ENCODE measurements at places on chromosomes 7 and 10. TPM values are rescaled to one million over a fixed set of nuclear protein-coding genes. Genes with fewer than 3 reads are reported as not detected.
A peak's percentile ranks its signal among the peaks of the same experiment; 100 is the strongest.

FAM25G gene
- total RNA-seq, result not detected

PTN gene
- total RNA-seq, result 0.13 TPM

GRCh38 chr10:128418819-128419218, 292.6 kb upstream of the MKI67 start:
- no peak overlapping the region for H3K4me3 ChIP-seq
- no peak overlapping the region for H3K27ac ChIP-seq
- peaks cover 2% of the 10 kb centered on the region for H3K27me3 ChIP-seq
- DNase-seq, result no peak

DNA sequence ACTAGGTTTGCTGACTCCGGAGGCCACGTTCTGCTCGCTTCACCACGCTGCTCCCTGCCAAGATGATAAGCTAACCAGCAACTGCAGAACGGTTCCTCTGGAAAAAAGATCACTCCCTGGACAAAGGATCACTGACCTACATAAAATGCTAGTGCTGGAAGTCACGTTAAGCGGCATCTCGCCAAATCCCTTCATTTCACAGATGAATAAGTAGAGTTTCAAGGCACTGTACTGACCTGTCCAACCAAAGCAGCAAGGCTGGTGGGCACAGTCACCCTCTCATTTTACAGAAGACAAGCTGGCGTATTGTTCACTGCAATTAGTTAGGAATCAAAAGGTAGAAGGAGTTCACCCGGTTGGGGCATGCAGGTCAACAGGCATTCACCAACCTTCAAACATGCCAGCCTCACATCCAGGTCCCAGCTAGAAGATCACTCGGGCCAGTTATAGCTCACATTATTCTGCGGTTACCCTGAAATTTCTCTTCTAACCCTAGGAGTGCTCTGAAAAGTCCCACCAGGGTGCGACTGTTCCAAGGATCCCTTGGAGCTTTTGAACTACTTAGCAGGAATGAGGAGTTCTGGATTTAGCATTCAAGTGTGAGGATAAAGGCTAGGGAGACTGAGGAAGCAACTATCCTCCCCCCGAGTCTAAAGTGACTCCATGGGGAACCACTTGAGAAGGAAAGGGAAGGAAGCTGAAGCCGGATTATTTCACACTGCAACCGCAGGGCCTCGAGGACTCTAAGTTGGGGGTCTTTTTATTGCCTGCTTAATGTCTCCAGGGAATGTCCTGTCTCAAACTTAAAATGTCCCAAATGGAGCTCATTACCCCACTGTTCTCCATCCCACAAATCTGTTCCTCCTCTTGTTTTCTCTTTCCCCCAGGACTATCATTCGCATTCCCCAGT, 32.8 kb downstream of the HIPK2 start:
- no peaks in the 10 kb centered on the region for H3K27me3 ChIP-seq
- H3K4me3 ChIP-seq, result peak overlapping the region; percentile 15
- DNase-seq, result no peak
- H3K27ac ChIP-seq, result peak overlapping the region; percentile 89

DNA sequence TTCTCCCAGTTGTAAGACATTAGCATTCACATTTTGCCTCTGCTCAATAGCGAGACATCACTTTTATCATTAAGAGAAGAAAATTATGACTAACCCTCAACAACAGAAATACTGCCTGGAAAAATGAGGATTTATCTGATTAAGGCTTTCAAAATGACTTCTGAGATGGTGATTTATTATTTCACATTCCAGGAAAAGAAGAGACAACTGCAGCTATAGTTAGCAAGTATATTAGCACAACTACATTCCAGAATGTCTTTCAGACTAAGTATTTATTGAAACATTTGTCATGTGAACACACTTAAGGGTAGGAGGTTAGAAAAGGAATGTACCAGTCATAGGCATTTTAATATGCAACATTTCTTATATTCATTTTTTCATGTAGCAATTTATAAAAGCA, 162.0 kb downstream of the IQUB start:
- no peak overlapping the region for H3K27ac ChIP-seq
- no peaks in the 10 kb centered on the region for H3K36me3 ChIP-seq
- no peak for DNase-seq
- no peaks in the 10 kb centered on the region for H3K4me1 ChIP-seq
- H3K4me3 ChIP-seq, result no peak overlapping the region

- no peaks in the 10 kb centered on the region for H3K27me3 ChIP-seq
- no peaks in the 10 kb centered on the region for H3K4me1 ChIP-seq
These were observed 90.6 kb upstream of the ODAD2 start for GRCh38 chr10:28089467-28089866.

DNA sequence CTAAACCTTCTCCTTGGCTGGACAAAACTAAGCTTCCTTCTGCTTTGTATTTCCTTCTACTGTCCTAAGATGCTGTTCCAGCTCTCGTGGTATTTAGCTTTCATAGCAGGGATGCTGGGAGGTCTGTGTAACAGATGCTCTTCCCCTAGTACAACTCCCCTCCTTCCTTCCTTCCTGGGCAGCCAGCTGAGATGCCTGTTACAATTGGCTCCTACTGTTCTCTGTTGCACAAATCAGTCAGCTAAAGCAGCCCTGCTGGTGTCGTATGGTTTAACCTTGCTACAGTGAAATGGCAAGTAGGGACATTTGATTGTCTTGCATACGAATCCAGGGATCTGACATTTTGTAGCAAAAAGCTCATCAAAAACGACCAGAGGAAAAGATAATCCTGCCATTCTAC, 143.8 kb downstream of the ARHGAP21 start:
- H3K4me3 ChIP-seq, result no peak overlapping the region
- H3K36me3 ChIP-seq, result peaks cover 24% of the 10 kb centered on the region
- no peak overlapping the region for H3K27ac ChIP-seq

DNA sequence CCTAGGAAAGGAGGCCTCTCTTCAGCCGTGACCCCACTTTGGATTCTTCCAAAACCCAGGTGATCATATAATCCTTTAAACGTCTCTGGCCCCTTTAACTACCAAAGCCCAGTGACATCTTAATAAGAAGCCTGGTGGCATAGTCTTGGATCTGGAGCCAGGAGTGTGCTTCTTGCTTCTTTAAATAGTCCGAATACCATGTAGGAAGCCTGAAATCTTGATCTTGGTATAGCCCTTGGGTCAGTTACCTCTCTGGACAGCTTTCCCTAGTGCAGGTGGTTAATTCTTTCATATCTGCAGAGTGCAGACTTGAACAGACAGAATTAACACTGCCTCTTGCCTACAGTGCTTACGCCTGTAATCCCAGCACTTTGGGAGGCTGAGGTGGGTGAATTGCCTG, 138.6 kb upstream of the EFCAB10 start:
- H3K27me3 ChIP-seq, result no peaks in the 10 kb centered on the region
- peaks cover 26% of the 10 kb centered on the region for H3K4me1 ChIP-seq
- DNase-seq, result no peak
- peak overlapping the region; percentile 54 for H3K27ac ChIP-seq

DNA sequence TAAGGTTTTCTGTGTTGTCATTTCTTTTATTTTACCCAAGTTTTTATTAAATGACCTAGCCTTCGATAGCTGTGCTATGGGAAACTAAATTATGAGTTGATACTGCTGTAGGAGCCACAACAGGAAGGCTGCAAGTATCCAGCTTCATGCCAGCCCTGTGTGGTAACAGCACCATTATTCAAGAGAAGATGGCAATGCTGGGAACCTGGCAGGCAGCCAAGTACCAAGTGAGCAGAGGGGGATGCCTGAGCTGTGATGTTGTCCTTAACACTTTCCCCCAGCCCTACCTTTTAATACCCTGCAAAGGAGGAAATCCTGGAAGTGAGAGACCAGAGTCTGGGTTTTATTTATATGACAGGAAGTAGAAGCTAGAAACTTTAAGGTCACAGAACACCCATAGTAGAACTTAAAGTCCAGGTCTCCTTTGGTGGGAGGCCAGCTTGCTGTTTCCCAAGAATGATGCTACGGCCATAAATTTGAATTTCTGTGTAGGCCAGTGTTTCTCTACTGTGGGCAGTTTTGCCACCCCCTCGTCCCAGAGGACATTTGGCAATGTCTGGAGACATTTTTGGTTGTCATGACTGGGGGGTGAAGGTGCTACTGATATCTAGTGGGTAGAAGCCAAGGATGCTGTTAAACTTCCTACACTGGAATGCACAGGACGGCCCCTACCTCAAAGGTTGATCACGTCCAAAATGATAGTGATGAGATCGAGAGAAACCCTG, 9.2 kb upstream of the ATXN7L1 start:
- H3K4me1 ChIP-seq, result peaks cover 5% of the 10 kb centered on the region
- no peaks in the 10 kb centered on the region for H3K27me3 ChIP-seq
- H3K4me3 ChIP-seq, result no peak overlapping the region
- DNase-seq, result no peak

All from psoas muscle (tissue), 8 donors.